ENCODE measurements at places on chromosomes 16 and 17.

- no peak for DNase-seq
Observed at GRCh38 chr17:45906927-45907622, 12.7 kb downstream of the MAPT start.

GRCh38 chr17:47213540-47213939 is 4.4 kb downstream of the MYL4 start:
- DNase-seq, result no peak

DNA sequence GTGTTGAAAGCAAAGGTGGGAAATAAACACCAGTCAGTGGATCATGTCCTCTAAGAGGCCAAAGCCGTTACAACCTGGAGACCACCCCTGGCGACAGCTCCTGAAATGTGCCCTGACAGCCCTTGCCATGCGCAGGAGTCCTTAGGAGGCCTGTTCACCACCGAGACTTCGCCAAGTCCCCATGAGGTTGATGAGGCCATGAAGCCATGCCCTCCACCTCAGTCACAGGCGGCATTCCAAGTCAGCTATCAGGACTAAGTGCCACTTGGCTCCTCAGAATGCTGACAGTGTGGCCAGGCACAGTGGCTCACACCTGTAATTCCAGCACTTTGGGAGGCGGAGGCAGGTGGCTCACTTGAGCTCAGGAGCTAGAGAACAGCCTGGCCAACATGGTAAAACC is 27.1 kb downstream of the ADAM11 start:
- no peak for DNase-seq

DNA sequence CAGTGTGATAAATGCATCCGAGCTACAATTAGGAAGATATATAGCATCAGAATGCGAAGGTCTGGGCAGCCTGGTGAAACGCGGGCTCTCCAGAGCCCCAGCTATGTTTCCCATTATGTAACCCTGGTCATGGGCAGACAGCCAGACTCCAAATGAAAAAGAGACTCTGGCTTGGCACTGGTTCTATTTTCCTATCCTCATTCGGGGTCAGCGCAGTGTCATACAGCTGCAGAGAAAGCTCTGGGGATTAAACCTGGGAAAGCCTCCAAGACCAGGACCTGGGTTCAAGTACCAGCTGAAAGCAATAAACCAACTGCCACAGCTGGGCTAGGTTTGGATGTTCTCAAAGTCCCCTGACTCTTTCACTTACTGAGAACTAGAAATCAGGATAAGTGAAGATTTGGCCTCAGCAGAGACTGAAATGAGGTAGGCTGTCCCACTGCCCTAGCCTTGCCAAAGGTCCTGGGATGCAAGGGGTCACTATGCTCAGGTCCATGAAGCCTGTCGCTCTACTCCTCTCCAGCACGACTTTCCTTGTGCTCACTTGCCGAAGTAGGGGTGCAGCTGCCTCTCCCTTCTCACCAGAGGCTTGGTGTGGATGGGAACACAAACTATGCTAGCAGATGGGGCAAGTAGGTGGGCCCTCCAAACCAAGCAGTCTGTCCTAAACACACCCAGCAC is 123.8 kb downstream of the SMG6 start:
- no peak for DNase-seq

DNA sequence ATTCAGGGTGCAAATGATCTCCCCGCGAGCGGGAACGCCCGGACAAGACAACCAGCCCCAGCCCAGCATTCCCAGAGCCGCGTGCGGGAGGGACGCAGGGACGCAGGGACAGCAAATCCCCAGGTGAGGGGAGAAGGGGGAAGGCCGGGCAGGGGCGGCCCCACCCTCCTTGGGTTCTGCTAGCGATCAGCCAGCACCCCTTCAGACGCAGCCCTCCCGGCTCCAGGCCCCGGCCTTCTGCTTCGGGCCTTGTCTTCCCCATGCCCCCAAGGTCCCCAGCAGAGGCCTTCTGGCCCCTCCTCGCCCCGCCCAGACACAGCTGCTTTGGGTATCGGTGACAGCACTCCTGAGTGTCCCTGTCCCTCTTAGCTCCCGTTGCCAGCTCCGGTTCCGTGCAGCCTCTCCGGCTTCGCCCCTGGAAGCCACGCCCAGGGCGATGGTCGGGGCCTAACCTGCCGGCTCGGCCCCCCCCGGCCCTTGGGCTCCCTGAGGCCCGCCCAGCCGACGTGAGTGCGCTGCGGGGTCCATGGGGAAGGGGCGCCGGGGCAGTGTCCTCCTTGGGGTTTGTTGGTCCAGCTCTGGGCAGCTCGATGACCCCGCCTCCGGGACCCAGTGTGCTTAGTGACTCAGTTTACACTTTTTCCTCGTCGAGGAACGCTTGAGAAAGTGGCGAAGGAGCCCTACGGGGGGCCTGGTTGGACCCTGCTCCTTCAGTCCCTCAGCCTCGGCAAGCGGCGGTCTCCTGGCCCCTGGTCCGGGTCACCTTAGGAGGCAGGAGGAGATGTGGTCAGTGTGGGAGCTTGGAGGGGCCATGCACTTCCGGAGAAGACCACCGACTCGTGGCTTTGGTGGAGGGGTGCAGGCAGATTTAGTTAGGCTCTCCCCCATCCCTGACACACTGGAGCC is 50.5 kb upstream of the AMZ2 start:
- no peak for DNase-seq

- no peak for DNase-seq
Observed at GRCh38 chr16:22813223-22813947, 577 bp upstream of the HS3ST2 start.
